ENCODE measurements at places on chromosomes 2 and 18. TPM values are rescaled to one million over a fixed set of nuclear protein-coding genes. Genes with fewer than 3 reads are reported as not detected.

The OTOF gene
- 0.45 TPM for total RNA-seq

The SGPP2 gene
- total RNA-seq, result 7.1 TPM

The KDSR gene
- total RNA-seq, result 75.2 TPM

The CDH19 gene
- not detected for total RNA-seq

The LRP2 gene
- total RNA-seq, result 0.62 TPM

The PIEZO2 gene
- total RNA-seq, result not detected

The SCYGR4 gene
- total RNA-seq, result not detected

The ACVR1C gene
- 3.6 TPM for total RNA-seq

The LRRC30 gene
- total RNA-seq, result not detected

The POTEE gene
- 0.45 TPM for total RNA-seq

The IL36B gene
- not detected for total RNA-seq

The C2orf78 gene
- total RNA-seq, result not detected

The CCT7 gene
- 654 TPM for total RNA-seq

The ERFE gene
- 0.40 TPM for total RNA-seq

The AQP4 gene
- total RNA-seq, result not detected

The GRB14 gene
- not detected for total RNA-seq

The AQP12A gene
- not detected for total RNA-seq

The DOK6 gene
- not detected for total RNA-seq

The SOCS6 gene
- 0.60 TPM for total RNA-seq

The BMP10 gene
- not detected for total RNA-seq

The SKOR2 gene
- not detected for total RNA-seq

The CFC1 gene
- total RNA-seq, result not detected

The DCC gene
- not detected for total RNA-seq

The AKAIN1 gene
- total RNA-seq, result not detected

The SCLY gene
- total RNA-seq, result 46.4 TPM

The CHRND gene
- total RNA-seq, result not detected

The PLGLB2 gene
- total RNA-seq, result 0.10 TPM

The ELP2 gene
- total RNA-seq, result 90.1 TPM

The KANSL3 gene
- total RNA-seq, result 33.0 TPM

The SEMA4F gene
- 5.3 TPM for total RNA-seq

The DCDC2C gene
- total RNA-seq, result not detected

The ARHGAP25 gene
- 43.0 TPM for total RNA-seq

The DPP10 gene
- total RNA-seq, result not detected

The ERICH2 gene
- total RNA-seq, result not detected

The CPLX4 gene
- total RNA-seq, result not detected

The ACMSD gene
- total RNA-seq, result not detected

The SULT1C4 gene
- total RNA-seq, result not detected

The ATG4B gene
- total RNA-seq, result 71.5 TPM

The NLRC4 gene
- not detected for total RNA-seq

The HOXD8 gene
- not detected for total RNA-seq

The VWA3B gene
- not detected for total RNA-seq
